ENCODE measurements at places on chromosomes 11 and 22.

- DNase-seq: no peak
These were observed 76.3 kb upstream of the CNTN5 start for GRCh38 chr11:98944461-98944860.

DNA sequence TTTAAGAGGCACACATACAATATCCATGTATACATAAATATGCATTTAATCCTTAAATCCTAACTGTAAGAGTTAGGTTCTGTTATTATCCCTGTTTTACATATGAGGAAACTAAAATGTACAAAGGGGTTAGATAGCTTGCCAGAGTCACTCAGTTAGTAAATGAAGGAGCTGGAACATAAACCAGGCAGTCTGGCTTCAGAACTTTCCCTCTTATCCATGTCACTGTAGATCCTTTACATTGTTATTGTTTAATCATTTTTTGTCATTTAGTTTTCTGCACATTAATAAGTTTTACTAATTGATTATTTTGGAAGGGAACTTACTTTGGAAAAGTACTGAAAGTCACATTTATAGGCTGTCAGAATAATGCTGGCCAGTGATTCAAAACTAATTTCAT, 282.4 kb downstream of the TMEM135 start:
- DNase-seq: no peak

GRCh38 chr11:99841885-99842284, 821.1 kb downstream of the CNTN5 start:
- no peak for DNase-seq

DNA sequence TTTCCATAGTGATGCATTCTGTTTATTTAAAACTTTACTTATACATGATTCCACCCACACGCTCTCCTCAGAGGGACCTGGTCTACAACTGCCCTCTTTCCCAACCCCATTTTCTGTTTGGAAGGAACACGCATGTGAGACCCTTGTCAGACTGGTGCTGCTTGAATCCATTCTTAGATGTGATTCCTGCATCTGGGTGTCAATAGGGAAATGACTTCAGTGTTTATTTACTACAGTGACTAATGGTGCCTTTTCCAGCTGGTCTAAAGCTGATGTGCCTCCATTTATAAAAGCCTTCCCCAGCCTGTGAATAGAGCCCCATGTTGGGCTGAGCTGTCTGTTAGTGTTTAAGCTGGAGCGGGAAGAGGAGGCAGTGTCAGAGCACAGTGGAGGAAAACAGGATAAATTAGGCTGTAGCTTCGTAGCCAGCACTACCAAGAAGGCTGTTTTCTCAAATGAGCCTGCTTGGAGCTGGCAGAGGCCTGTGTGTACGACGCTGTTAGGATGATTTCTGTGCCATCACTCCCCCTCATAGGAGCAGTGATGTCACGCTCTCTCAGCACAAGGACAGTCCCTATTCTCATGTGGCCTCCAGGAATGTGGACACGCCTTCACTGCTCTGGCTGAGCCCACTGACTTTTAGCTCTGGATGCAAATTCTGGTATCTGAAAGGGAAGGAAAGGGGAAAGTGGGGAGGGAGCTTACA, 18.9 kb upstream of the C11orf96 start:
- no peak for DNase-seq

DNA sequence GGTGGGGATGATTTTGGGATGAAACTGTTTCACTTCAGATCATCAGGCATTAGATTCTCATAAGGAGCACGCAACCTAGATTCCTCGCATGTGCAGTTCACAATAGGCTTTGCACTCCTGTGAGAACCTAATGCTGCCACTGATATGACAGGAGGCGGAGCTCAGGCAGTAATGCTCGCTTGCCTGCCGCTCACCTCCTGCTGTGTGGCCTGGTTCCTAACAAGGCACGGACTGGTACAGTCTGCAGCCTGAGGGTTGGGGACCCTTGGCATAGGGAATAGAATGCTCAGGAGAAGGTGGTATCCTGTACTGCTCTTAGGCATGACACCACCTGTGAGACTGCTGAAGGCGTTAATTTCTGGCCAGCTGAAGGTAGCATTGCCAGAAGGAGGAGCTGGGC, 47.0 kb downstream of the STIM1 start:
- no peak for DNase-seq

DNA sequence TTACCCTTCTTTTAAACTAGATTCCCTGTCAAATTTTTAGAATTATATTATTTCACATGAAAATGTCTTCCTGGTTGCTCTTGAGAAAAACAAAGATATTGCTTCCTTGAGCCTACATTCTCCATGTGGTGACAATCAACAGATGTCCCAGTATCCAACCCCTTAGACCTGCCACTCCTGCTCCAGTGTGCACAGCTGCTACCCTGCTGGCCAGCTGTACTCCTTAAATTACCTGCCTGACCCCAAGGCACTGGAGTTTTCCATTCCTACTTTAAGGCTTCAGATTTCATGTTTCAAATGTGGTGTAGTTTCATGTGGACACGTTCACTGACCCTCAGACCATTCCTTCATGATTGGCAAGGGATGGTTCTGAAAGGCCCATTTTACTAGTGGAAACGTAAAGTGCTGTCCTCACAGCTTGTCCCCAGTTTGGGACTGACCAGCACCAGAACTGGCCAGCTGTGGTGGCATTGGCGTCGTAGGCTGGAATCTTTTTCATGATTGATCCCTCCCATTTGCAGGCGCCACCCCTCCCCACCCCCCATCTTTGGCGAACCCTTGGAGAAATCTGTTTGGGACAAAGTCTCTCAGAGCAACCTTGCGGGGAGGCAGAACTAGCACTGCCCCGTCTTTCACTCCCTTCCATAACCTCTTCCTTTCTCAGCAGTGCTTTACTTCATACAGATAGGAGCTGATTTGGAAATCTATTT, 123.5 kb downstream of the DBX1 start:
- no peak for DNase-seq

- no peak for DNase-seq
These were observed 86.1 kb upstream of the PARVA start for GRCh38 chr11:12291313-12291712.

GRCh38 chr11:40388097-40388818, 1071.2 kb downstream of the LRRC4C start:
- no peak for DNase-seq

GRCh38 chr11:118373871-118374270, 14.5 kb downstream of the UBE4A start:
- no peak for DNase-seq

DNA sequence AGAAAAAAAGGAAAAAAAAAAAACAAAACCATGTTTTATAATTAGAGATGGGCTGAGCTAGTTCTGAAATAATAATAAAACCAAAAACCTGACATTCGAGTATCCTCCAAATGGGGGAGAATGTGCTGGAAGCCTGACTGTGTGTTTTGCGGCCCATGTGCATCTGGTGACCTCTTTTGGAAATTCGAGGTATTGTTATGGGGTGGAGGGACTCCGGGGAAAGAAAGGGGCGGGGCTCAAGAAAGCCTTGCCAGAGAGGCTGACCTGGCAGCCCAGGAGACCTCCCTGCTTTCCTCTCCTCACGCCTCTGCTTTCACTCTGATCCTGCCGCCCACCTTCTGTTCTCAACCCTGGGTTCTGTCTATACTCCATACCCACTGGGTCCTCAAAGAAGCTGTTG, 72.9 kb downstream of the CTTN start:
- DNase-seq: no peak

- DNase-seq: no peak
These were observed 182.7 kb downstream of the ADAMTS15 start for GRCh38 chr11:130631119-130631518.

- DNase-seq: no peak
These were observed 23.9 kb upstream of the DRICH1 start for GRCh38 chr22:23655891-23656475.

- DNase-seq: no peak
These were observed 66.7 kb downstream of the RAB30 start for GRCh38 chr11:83004746-83005556.

DNA sequence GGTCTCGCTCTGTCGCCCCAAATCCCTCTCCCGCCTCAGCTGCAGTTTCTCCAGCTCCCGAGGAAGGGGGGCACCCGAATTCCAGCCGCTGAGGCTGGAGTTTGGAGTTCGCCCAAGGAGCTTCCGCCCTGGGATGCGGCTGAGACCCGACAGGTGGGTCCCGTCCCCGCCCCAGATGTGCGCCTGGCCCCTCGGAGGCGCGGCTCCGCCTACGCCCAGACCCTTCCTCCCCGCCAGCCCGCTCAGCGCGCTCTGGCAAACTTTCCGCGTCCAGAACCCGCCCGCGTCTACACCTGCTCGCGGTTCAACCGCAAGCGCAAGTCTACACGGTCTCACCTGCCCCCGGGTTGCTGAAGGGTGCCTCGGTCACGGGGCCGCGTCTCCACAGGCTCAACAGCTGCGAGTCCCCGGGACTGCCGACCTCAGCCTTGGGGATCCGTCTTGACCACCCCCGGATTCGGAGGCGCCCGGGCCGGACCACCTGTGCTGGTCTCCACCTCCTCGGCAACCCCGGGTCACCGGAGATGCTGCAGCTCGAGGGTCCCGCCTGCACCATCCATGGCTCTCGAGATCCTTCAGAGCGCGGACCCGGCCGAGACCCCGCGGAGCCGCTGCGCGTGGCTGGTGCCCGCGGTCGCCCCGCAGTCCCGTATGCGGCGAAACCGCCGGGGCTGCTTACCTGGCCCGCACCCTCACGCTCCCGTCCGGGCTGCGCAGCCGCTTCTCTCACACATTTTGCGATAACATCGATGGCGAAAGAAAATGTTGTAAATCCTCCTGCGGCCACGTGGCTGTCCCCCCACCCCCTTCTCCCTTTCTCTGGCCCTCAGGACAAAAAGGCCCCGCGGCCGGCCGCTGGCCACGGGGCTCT, 63.6 kb downstream of the NFAM1 start:
- DNase-seq: no peak

DNA sequence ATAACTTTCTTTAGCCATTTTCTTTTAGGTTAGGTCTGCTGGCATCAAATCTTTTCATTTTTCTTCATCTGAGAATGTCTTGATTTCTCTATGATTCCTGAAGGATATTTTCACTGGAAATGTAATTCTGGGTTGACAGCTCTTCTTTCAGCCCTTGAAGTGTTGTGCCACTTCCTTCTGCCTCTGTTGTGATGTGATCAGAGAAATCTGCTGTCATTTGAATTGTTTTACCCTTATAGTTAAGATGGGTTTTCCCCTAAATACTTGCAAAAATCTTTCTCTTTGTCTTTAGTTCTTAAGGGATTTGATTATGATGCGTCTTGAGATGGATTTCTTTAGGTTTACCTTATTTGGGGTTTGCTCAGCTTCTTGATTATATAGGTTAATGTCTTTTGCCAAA, 23.0 kb downstream of the USP47 start:
- no peak for DNase-seq

DNA sequence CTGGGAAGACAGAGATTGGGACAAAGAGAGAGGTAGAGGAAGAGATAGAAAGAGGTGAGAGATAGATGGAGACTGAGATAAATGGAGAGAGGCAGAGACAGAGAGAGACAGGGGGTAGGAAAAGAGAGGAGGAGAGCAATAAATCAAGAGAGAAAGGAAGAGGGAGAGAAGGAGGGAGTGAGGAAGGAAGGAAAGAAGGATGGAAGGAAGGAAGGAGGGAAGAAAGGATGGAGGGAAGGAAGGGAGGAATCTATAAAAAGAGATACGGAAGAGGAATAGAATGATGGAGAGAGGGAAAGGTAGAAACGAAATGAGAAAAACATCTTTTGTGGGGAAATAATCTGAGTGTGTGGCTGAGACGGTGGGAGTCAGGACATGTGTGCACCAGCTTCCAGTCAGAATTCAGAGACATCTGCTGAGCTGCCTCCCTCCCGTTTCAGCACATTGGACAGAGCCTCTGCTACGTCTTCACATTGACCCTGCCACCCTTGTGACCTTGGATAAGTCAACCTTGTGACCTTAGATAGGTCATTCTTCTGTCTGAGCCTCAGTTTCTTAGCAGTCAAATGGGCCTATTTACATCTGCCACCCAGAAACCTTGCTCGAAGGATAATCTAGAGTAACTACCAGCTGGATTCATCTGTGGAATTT, 417.8 kb downstream of the MIAT start:
- DNase-seq: no peak
